ENCODE measurements at places on chromosomes 1 and 21.

DNA sequence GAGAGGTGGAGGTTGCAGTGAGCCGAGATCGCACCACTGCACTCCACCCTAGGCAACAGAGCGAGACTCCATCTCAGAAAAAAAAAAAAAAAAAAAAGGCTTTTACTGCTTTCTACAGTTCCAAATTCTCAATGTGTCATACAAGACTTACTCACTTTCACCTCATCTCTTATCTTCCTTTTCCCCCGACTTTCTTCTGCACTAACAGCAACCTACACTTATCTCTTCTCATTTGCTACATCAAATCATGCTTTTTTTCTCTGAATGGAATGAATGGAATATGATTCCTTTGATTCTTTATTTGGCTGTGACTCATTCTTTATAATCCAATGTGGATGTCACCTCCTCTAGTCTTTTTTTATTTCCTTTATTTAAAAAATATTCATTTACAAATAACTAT lies 168.4 kb upstream of the DMRTA2 start:
- no peak for DNase-seq

GRCh38 chr1:50357186-50357585 lies 66.1 kb downstream of the DMRTA2 start:
- no peak for DNase-seq

- no peak for DNase-seq
Measured at GRCh38 chr1:159274631-159275030, 27.5 kb upstream of the FCER1A start.

DNA sequence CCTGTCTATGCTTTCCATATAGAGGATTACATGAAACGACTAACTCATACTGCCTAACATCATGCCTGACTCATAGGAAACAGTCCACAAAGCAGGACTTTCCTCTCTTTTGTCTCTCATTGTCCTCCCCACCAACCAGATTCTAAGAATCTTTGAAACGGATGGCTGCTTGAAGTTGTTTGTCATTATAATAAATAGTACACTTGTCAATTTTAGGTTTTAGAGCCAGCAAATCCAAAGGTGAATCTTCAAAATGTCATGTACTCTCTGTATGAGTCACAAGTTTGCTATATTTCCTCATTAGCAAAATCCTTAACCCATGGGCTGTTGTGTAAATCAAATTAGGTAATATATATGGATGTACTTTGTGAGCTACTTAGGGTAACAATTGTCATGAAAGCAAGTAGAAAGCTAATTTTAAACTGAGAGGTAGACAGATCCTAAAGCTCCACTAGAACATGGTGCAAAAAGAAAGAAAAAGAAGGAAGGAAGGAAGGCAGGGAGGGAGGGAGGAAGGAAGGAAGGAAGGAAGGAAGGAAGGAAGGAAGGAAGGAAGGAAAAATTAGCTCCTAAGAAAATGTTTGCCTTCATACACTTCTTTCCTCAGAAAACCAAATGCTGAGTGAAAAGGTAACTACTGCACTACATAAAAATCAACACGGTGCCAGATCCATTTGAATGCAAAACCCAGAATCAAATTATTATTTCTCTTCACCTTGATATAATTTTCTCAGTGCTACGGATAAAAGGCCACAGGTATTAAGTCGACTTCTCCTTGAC lies 129.5 kb upstream of the PRMT6 start:
- no peak for DNase-seq

DNA sequence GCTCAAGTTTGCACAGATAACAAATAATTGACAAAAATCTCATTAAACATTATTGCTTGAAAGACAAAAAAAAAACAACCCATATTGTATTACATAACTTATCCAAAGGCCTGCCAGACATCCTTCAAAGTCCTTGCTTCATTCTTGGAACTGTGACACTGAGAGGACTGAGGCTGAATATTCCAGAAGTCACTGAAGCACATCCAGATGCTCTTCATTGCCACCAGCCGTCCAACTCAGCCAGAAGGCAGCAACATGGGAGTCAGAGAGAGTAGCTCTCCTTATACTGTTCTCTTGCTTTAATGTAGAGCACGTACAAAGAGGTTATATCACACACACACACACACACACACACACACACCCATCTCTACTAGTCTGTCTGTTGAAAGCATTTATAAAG lies 755.0 kb downstream of the LTN1 start:
- DNase-seq: no peak

DNA sequence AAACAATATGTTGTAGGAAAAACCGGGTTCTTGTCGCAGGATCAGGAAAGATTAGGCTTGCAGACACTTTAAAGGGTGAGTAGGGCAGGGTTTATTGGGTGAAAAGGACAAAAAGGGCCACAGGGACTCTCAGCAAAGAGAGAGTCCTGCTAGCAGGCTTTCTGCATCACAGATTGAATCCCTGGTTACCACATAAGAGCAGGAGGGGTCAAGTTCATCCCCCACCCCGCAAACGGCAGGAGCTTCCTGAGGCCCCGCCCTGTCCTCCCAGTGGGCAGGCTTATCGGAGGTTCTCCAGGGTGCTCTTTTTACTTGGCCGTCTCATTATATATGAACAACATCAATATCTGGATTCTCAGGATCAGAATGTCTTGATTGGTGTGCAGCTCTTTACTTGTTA lies 47.7 kb downstream of the SYCP1 start:
- no peak for DNase-seq

DNA sequence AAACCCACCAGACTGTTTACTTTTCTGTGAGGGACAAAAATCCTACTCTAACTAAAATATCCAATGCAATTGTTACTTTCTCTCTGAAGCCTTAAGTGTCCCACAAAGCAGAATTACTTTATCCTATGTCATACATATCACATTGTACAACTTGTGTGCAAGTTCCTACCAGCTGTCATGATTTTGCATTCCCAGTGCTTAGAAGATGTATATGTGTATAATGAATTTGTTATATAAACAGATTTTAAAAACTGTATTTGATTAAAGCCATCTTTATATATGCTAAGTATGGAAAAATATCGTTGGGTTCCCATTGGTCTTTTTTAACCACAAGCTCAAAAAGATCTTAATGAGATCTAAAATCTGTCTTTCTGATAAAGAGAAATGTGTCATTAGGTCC lies 57.0 kb downstream of the DPH5 start:
- DNase-seq: no peak

DNA sequence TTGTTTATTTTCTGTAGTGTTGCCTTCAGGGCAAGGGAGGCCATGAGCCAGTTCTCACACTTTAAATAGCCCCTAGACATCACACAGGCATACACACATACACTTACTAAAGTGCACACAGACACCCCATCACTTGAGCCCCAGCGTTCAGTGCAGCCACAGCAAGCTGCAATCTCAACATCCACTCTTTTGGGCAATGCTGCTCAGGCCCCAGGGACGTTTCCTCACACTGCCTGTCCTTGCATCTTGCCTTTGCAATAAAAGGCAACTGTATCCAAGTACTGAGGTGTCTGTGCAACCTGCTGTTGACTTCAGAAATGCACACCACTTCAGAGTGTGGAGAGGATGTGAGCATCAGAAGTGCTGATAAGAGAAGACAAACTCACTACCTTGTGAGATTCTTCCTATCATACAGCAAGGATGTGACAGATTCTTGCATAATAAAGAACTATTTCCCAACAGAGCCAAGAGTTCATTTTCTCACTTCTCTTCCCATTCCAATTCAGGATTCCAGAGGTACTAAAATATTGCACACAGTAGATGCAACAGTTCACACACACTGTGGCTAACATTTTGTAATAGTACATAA lies 36.2 kb downstream of the IRF2BP2 start:
- DNase-seq: no peak

- DNase-seq: no peak
Measured at GRCh38 chr1:24438423-24438901, 22.9 kb downstream of the NIPAL3 start.

GRCh38 chr1:167229719-167230385 lies 9.2 kb downstream of the POU2F1 start:
- DNase-seq: no peak

GRCh38 chr1:42933060-42933586 lies 25.5 kb downstream of the SLC2A1 start:
- DNase-seq: no peak

DNA sequence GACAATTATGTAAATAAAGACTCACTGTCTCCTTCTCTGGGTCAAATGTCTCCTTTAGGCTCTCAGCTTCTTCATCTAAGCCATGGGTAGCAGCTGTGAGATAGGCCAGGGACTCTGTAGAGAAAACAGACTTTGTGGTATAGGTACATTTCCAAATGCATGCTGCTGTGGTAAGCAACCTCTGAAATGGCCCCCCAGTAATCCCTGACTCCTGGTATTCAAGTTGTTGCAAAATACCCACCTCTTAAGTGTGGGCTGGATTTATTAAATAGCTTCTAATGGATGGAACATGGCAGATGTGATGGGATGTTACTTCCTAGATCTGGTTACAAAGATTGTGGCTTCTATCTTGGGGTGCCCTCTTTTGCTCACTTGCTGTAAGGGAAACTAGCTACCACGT lies 11.1 kb upstream of the PEX19 start:
- no peak for DNase-seq

- DNase-seq: peak; percentile 23
Measured at GRCh38 chr1:8666389-8667167, 150.9 kb downstream of the RERE start.

GRCh38 chr1:86953167-86953566 lies 38.7 kb downstream of the HS2ST1 start:
- no peak for DNase-seq

DNA sequence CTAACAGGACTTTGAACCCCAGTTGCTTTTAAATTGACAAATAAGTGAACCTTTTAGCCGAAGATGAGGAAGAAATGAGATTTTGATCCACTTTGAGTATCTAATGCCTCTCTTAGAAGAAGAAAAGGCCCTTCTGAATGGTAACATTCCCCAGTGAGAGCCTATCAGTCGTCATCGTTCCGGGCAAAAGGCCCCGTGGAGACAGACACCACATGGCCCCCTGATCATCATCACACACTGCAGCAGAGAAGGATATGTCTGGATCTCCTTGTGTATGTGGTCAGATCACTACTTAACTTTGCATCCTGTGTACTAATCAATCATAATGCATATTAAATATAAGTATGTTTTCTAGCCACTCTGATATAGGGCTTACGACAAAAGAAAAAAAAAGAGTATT lies 87.3 kb upstream of the SMYD2 start:
- no peak for DNase-seq

DNA sequence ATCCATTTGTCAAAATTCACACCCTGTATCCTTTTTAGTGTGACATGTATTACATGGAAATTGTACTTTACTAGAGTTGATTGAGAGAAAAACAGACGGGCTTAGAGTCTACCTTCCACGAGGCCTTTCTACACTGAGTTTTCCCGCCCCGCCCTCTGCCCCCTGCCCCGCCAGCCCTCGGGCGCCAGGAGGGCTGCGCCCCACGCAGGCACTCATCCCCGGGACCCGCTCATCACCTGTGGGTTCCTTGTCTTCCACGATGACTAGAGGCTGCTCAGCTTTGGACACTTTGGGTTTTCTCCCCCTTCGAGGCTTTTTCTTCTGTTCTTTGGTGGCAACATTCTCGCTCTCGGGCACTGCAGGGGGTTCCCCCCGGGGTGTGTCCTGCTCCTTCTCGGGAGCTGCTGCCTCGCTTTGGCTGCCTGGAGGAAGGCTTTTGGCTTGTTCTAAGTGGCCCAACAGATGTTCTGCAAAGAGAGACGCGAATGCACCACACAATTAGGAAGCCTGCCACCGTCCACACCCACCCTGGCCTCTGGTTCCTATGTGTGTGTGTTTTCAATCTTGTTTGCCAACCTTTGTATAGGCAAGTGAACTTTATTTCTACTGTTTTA lies 39.6 kb downstream of the PRDM15 start:
- no peak for DNase-seq

DNA sequence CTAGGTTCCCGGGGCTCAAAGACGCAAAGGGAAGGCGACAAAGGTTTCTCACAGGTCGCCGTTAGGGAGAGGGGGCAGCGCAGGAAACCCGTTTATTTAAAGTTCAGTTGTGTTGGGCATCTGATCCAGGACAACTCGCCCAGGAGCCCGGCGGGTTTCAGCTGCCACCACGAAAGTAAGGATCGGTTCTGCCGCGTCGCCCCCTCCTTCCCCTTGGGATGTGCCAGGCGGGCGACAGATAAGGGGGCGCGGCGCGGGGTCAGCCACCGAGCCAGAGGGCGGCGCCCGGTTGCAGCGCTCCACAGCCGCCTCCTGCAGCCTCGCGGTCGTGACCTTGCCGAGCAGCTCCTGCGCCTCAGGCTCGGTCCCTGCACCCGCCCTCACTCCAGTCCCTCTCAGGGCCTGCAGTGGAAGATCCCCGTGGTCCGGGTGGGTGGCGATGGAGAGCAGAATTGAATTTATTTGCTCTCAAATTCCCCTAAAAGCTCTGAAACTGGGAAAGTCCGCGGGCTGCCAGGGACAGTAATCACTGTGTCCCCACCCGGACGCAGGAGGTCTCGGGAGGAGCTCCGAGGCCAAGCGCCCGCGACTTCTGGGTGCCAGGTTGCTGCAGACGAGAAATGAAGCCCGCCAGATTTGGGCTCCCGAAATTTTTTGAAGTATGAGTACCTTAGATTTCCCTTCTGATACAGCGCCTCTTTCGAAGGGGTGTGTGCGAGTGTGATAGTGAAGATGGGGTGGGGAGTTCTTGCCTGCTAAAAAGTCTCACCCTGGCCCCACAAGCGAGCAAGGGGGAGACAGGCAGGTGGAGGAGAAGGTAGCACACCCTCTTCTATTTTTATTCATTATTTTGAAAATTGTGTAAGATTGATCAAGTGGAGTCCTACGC lies 28.4 kb upstream of the NFIA start:
- DNase-seq: no peak

DNA sequence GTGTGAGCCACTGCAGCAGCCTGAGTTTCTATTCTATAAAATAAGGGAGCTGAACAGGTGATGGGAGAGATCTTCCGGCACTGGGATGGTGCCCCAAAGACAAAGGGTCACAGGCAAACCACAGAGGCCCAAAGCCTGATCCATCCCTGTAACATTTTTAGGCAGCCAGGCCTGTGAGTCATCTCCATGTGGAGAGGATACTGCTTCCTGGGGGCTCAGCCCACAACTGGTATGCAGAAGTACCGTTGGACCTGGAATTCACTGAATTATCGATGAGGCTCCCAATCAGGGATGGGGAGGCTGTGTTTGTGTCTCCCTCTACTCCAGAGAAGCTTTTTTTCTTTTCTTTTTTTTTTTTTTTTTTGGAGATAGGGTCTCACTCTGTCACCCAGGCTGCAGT lies 48.8 kb upstream of the WASF2 start:
- no peak for DNase-seq

Data from NCI-H345 (cell line).